NCI-H1105 (cell line): ENCODE measurements at places on chromosomes 3 and 15.
A peak's percentile ranks its signal among the peaks of the same experiment; 100 is the strongest.

DNA sequence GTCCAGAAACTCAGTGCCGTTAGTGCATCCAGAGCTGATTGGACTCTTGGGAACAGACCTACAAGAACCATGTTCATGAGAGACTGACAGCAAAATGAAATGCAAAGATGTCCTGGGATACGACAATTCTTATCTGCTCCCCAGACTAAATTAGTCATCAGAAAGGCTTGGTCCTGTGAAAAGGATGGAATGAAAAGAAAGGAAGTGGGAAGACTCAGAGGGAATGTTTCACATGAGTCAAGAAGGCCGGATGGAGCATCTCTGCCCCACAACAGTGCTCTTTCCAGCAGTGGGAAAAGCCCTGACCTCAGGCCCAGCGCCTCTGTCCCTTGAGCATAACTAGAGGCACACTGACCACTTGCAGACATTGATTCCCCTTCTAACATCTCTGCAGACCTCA, 39.3 kb upstream of the UACA start:
- DNase-seq, result no peak

- no peak for DNase-seq
Measured at GRCh38 chr3:11808231-11808630, 38.5 kb downstream of the TAMM41 start.

DNA sequence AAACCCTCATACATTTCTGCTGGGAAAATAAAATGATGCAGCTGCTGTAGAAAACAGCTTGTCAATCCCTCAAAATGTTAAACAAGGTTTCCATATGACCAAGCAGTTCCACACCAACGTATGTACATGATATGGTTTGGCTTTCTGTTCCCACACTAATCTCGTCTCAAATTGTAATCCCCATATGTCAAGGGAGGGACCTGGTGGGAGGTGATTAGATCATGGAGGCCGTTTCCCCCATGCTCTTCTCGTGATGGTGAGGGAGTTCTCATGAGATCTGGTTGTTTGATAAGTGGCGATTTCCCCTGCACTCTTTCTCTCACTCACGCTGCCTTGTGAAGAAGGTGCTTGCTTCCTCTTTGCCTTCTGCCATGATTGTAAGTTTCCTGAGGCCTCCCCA, 100.6 kb upstream of the SLC24A5 start:
- DNase-seq, result no peak

DNA sequence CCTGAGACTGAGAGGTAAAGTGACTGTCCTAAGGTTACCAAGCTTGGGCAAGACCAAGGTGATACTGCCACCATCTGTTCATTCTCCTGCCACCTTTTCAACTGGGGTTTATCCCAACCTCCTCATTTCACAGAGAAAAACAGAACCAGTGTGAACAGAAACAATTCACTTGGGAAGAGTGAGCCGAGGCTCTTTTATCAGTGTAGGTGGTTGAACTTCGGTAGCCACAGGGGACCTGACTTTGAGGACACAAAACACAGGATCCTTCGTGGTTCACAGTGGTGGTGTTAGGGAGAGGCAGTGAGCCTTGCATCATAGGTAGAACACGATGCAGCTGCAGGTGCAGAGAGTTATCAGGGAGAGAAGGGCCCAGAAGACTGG, 72.8 kb upstream of the ICE2 start:
- no peak for DNase-seq

GRCh38 chr3:30475038-30475808, 131.2 kb upstream of the TGFBR2 start:
- no peak for DNase-seq

GRCh38 chr15:68420186-68420684, 11.7 kb downstream of the ITGA11 start:
- DNase-seq, result no peak

DNA sequence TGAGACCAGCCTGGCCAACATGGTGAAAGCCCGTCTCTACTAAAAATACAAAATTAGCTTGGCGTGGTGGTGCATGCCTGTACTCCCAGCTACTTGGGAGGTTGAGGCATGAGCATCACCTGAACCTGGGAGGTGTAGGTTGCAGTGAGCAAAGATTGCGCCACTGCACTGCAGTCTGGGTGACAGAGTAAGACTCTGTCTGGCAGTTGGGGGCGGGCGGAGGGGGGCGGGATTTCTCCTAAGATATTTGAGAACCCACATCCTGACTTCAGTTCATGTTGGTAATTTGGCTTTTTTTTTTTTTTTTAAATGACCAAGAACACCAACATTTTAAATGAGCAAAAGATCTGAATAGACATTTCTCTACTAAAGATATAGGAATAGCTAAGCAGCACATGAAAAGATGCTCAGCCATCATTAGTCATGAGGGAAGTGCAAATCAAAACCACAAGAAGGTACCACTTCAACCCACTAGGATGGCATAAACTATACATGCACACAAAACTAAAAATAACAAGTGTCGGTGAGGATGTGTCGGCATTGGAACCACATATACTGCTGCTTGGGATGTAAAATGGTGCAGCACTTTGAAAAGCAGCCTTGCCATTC, 75.6 kb upstream of the LMOD3 start:
- DNase-seq, result no peak

GRCh38 chr3:40366203-40367162, 20.5 kb upstream of the ENTPD3 start:
- no peak for DNase-seq

DNA sequence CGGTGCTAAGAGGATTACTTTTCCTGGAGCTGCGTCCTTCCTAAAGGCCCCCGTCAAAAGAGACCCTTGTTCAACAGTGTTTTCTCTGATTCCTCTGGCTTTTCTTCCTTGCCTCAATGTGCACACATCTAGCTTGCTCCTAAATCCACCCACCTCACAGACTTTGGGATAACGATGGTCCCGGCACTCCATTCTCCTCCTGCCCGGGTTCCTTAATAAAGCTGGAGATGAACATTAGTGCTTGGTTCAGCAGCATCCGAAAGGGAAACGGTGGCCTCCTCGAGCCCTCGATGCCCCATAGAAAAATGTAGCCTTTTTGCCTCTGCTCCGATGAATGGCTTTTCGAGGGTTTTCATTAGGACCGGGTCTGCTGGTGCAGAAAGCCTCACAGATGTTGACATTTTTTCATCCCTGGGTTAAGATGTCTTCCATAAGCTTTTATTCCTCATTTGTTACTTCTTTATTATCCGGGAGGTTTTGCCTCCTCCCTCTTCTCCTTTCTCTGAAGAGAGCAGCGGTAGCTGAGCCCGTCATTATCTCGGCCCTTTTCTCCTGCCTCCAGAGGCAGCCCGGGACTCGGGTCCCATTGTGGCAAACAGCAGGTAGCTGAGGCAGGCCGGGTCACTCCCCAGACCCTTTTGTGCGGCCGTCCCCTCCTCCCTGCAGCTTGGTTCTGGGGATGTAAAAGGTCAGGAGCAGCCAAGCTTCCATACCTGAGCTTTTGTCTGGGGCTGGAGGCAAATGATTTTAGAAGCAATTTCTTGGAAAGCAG, 64.6 kb downstream of the CPN2 start:
- DNase-seq, result no peak

DNA sequence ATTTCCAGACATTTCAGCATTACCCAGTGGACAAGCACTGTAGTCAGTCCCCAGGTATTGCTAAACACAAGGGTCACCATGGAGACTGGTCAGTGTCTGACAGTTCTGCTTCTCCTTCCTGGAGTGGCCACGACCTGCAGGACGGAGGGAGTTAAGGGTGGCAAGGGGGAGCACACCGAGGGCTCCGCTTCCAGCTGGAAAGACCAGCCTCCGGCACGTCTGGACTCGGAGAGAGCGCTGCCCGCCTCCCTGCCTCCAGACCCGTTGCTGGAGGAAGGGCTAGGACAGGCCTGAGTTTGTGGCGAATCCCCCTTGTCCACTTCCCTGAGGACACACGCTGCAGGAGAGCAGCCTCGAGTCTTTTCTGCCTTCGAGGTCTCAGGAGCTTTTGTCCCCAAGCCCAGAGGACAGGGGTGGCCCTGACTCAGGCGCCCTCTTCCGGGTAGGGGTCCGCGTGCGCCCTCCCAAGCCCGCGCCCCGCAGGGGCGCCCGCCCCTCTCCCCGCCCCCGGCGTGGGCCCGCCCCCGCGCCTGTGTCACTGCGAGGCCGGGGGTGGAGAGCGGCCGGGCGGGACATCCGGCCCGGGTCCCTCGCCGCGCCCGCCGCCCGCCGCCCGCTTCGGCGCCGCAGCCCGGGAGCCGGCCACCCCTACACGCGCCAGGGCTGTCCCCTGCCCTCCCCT, at the start of gene CHST14:
Gene CHST14, plus strand, starts transcription at position 562 of the 682 bp plus-strand sequence. CDS start 230 bp downstream, outside the sequence.
- DNase-seq, result peak; percentile 44

DNA sequence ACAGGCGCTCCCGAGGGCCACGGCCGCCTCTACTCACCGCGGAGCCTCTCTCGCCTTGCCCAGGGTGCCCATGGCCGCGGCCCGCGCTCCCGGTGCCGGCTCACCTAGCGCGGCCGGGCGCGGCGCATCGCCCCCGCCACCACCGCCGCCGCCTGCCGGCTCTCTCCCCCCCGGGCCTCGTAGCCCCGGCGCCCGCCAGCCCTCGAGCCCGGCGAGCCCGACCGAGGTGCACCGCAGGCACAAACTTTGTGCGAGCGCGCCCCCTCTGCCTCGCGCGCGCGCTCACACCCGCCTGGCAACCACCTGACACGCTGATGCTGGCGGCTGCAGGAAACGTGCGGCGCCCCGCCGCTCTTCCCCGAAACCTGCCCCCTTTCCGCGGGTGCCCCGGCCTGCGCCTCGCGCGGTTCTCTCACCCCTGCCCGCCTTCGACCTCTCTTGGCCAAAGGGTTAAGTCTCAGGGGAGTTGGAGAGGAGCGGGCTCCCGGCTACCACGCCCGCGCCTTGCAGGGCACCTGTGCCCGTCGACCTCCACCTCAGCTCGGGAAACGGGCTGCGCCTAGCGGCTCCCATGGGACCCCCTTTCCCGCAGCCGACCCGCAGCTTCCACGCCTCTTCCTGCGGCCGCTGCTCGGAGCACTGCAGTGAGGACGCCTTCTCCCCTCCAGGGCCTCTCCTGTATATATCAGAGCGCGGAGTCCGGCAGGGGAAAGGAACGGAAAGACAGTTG, at the start of gene RASGRP1:
Gene RASGRP1, minus strand, starts transcription at position 258 of the 730 bp plus-strand sequence. Its CDS starts 186 bp downstream, at position 72.
- peak; percentile 5 for DNase-seq

GRCh38 chr15:50506121-50506520, 40.3 kb downstream of the USP50 start:
- no peak for DNase-seq

DNA sequence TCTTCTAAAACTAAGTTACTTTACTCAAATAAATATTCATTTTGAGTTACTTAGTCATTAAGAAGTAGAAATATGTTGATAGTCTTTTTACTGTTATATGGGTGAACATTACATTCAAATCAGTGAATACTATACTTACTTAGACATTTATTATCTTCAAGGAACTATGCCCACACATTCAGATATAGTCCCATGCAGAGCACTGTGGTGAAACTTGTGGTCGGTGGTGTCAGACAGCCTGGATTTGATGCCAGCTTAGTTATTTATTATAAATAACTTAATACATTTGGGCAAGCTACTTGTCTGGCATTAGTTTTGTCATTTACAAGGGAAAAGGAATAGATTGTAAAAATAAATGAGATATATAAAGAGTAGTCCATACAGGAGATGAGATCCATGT, 149.5 kb downstream of the RAP2B start:
- no peak for DNase-seq

- DNase-seq, result no peak
Measured at GRCh38 chr15:75821786-75822345, 21.4 kb upstream of the UBE2Q2 start.

GRCh38 chr15:83692746-83693581, 39.0 kb downstream of the ADAMTSL3 start:
- DNase-seq, result no peak

DNA sequence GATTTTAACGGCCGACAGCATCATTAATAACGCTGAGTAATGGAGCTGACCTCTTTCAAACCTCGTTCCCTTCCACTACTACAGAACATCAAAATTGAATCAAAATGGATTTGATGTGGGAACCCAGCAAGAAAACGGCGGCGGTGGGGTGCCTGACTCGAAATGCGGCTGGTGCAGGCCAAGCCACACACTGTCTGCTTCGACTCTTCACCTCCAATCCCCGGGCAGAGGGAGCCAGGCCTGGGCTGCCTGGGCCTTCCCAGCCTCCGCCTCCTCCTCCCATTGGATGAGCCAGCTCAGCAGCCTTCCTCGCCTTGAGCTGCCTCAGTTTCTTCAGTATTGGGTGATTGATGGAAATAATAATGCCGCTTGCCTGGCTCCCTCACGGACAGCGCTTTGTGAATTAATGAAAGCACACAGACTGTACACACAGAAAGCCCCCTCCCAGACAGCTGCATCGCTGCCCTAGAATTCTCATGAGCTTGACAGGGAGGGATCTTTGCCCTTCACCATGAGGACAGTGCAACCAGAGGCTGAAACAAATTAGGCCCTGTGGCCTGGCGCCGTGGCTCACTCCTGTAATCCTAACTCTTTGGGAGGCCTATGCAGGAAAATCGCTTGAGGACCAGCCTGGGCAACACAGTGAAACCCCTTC, 11.4 kb upstream of the MEGF11 start:
- no peak for DNase-seq

- no peak for DNase-seq
Measured at GRCh38 chr3:168489301-168489700, 393.6 kb upstream of the GOLIM4 start.

GRCh38 chr3:148101061-148101460, 596.6 kb upstream of the AGTR1 start:
- no peak for DNase-seq

DNA sequence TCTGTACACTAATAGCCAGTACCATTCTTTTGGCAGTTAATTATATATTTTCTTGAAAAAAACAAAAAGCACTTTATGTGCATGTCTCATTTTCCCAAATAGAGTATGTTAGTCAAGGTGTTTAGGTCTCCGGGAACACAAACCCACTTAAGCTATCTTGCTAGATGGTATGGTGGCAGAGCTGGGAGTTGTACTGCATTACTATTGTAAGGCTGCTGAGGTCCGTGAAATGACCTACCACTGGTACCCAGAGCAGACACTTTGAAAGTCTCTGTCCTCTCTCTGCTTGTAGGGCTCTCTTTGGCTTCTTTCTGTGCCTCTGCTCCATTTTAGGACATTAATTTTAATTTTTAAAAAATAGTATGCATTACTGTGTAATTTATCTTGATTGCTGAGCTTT, 8.8 kb downstream of the TMOD3 start:
- no peak for DNase-seq

- DNase-seq, result no peak
Measured at GRCh38 chr3:179100652-179101051, 29.0 kb upstream of the ZMAT3 start.

- no peak for DNase-seq
Measured at GRCh38 chr3:23756206-23756840, 49.4 kb upstream of the UBE2E1 start.

- DNase-seq, result no peak
Measured at GRCh38 chr15:88648357-88649214, 9.8 kb downstream of the ISG20 start.

GRCh38 chr3:4804161-4805058, 174.8 kb upstream of the BHLHE40 start:
- no peak for DNase-seq
